ENCODE measurements at places on chromosomes 1 and 21. TPM values are rescaled to one million over a fixed set of nuclear protein-coding genes. Genes with fewer than 3 reads are reported as not detected.

The HTR6 gene
- not detected for total RNA-seq

- no peak for DNase-seq
These were observed 144.3 kb upstream of the PRMT6 start for GRCh38 chr1:106912131-106912530.

DNA sequence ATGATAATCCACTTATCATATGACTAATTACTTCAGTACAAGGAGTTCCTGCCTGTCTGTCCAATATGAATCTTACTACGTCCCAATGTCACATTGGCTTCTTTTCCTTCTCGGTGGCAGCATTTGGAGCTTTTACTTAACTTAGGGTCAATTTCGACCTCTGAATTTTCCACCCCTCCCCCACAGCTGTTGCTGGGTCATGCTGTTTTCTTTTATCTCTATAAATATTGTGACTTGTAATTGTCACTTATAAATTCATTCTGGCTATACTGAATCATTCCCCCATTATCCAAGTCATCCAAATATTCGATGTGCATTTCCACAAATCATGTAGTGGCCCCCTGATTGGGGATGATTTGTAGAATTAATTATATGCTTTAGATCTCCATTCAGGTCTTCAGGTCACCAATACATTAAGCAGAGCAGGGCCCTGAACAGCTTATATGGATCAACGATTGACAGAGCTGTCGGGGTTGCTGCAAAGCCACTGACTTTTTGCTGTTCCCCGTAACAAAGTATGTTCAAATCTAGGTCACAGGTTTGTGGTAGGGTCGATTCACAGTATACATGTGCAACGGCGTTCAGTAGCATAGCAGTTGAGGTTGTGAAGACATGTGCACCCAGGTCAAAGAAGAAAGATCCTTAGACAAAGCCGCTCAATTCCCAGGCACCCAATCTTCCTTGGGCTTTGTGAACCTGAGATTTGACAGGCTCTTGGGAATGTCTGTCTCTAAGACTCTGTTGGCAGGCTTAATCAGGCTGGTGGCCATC lies 18.3 kb upstream of the RNU1-4 start:
- peak; percentile 74 for DNase-seq

The CD5L gene
- not detected for total RNA-seq

- no peak for DNase-seq
These were observed 70.5 kb downstream of the FMO4 start for GRCh38 chr1:171384496-171384895.

- no peak for DNase-seq
These were observed 15.9 kb upstream of the BTG2 start for GRCh38 chr1:203289281-203289981.

DNA sequence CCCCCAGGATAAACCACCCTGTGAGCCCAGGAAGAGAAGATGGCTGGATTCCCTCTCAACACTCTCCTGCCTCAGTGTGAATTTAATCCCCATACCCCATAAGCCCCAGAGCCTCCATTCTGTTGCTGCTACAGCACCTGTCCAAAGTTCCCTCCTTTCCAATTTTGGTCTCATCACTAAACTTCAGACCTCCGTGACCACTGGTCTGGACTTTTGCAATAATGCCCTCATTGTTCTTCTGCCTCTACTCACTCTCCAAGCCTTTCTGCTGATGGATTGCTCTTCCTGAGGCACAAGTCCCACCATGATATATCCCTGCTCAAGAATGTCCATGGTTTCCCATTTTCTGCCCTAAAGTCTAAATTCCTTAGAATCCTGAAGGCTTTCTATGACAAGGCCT lies 83.2 kb downstream of the CD58 start:
- no peak for DNase-seq

- DNase-seq = no peak
These were observed 130.6 kb upstream of the BRINP3 start for GRCh38 chr1:190608282-190608681.

GRCh38 chr1:23862640-23863039 lies 5.5 kb downstream of the FUCA1 start:
- DNase-seq = no peak

Measured in suprapubic skin (tissue), 4 donors.